Activated T-helper 1 cell treated with anti-CD3 and anti-CD28 coated beads, Interleukin-12 subunit alpha, Interleukin-12 subunit beta, Interleukin-2, Interleukin-4 antibody, amounts not matched to agents 30 ng/mL and 10 ng/mL and 1 ng/mL, durations not matched to agents 14 hours and 24 hours and 36 hours (primary cell): ENCODE measurements at places on chromosomes 1 and 21.

DNA sequence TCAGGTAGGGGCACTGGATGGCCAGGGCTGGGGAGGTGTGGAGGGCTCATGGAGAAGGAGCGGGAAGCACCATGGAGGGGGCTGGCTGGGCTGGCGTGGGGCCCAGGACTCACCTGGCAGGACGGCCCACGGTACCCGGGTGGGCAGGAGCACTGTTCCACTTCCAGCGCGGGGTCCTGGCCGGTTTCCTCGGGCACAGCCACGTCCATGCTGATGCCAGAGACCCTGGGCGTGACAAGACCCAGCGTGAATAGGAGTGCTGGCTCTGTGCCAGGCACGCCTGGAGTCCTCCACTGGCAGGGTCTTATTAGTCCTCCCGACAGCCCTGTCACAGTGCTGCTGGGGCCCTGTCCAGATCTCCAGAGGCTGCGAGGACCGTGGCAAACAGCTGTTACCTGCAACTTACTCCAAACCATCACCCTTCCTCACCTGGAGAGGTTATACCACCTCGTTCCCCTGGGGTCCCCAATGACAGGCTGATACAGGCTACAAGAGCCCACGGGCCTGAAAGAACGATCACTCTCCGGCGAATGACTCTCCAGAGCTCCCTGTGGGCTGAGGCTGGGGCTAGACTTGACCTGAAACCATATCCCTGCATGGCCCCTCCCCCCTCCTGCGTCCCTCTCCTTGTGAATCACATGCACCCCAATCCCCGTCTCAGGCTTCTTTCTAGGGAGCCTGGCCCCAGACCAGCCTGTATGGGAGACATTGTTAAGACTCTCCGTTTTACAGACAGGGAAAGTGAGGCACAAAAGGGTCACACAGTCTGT, 62.1 kb downstream of the HSPG2 start:
- no peak for DNase-seq

DNA sequence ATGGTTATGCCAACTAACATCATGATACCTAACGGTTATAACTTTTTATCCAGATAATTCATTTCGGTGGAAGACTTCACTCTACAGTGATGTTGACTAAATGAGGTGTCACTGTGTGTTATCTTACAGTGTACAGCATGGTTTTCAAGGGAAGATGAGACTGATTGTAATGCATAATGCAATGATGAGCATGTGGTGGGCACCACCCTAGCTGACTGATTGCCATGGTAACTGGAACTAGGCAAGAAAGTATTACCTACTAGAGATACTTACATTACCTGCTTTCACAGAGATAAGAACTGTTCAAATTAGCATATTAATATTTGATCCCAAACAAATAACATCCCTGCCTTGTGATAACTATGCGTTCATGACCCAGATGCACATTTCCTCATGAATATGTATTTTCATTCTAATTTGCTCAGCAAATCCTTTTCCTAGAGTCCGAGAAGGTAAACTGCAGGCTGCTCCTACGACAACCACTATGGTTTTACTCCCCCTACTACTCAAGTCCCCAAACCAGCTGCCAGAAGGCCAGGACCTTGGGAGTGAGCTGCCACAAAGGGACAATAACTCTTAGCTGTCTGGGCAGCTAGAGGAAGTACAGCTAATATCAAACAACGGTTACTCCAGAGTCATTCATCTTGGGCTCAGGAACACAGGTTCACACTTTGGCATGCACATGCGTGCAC, 29.2 kb downstream of the TRABD2B start:
- DNase-seq: no peak

DNA sequence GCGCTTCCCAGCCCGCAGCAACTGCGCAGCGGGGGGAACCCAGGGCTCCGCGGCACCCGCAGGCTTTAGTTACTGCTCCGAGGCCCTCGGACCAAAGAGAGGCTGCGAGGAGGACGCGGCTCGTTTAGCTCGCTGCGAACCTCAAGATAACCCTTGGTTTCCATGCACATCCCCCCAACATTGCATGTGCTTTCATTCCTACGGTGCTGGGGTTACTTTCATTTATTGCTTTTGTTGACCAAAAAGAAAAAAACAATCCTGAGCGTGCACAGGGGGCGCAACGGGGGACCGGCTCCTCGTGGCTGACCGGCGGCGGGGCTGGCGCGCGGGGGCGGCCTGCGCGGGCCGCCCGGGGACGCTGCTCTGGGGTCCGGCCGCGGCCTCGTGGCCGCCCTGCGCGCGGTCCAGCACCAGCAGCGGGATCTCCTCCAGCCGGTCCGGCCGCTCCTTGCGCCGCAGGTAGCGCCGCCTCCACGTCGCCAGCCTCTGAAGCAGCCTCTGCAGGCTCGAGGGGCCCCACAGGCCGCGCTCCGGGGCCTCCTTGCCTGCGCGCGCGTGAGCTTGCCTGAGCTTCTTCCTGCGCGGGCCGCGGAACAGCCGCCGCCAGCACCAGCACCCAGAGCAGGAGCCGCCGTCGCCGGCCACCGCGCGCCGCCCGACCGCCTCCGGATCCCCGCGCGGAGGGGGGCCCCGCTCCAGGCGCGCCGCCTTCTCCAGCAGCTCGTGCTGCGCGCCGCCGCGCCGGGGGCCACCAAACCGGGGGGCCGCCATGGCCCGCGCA, 77.4 kb downstream of the DESI2 start:
- DNase-seq: no peak

GRCh38 chr1:204977318-204977717, 65.7 kb upstream of the CNTN2 start:
- DNase-seq: no peak

- peak; percentile 2 for DNase-seq
Observed at GRCh38 chr1:176897350-176898236, 266.9 kb downstream of the ASTN1 start.

DNA sequence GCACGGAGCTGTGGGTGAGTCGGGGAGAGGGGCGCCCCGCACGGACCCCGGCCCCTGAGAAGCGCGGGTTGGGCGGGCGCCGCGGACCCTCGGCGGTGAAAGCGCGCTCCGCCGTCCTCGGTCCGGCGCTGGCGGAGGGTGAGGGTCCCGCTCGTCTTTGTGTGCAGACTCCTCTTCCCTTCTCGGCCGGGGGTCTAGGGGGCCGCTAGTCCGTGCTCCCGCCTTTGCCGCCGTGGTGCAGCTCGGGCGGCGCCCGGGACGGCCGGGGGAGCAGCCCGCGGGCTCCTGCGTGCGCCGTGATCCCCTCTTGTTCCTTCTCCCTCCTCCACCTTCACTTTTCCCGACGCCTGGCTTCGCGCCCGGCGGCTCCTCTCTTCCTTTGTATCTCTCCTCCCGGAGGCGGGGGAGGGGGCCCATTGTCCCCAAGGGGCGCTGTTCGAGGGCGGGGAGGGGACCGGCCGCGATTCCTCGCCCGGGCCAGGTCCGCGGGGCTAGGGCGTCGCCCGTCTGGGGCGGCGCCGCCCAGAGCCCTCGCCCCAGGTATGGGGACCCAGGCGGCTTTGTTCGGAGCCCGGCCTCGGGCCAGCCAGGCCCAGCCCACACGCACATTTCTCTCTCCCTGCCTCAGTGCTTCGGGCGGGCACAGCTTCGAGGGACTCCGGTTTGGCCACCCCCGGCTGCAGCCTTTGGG, 519 bp downstream of the FNBP1L start:
- no peak for DNase-seq

DNA sequence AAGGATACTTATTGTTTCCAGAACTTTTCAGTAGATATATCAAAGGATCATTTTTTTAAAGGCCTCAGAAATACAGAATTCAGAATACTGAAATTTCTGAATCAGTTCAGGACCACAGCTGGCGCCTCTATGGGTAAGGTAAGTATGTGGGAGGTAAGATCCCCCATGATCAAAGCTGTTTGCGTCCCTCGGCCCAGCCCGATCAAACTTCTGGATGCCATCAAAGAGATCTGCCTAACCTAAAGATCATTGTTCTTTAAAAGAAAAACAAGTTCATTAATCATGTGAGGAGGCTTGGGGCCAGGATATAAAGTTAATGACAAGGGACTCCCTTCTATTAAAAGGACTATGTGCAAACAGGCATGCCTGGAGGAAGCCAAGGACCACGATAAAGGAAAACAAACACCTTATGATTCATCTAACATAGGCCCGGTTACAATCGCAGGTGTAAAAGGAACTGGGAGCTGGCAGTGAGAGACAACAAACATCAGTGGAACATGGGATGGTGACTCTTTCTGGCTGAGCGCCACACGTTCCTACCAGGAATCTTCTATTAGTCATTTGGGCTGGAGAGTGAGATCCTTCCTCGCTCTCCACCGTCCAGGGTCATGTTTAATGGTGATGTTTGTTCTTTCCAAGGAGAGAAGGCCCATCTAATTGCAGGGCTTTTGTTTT, 2.8 kb upstream of the BACE2 start:
- no peak for DNase-seq

- no peak for DNase-seq
Observed at GRCh38 chr1:170881268-170882265, 53.8 kb upstream of the MROH9 start.
